ENCODE measurements at places on chromosomes 3 and 15.
A peak's percentile ranks its signal among the peaks of the same experiment; 100 is the strongest.

- DNase-seq: no peak
Measured at GRCh38 chr3:48661501-48662144, 1.1 kb downstream of the CELSR3 start.

DNA sequence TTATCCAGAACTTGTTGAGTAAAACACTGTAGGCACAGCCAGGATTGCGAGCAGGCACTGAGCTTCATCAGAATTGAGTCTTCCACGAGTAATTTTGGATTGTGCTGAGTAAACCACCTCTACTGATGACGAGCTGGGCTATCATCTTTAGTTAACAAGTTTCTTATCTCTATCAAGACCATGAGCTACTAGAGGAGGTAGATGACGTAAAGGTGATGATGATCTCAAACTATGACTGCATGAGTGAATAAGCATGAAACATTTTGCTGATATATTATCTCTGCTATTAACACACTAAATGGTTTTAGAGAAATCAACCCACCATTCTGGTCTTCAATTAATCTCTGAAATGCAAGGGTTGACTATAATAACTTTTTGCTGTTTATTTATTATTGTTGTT lies 506.0 kb downstream of the GBE1 start:
- no peak for DNase-seq

DNA sequence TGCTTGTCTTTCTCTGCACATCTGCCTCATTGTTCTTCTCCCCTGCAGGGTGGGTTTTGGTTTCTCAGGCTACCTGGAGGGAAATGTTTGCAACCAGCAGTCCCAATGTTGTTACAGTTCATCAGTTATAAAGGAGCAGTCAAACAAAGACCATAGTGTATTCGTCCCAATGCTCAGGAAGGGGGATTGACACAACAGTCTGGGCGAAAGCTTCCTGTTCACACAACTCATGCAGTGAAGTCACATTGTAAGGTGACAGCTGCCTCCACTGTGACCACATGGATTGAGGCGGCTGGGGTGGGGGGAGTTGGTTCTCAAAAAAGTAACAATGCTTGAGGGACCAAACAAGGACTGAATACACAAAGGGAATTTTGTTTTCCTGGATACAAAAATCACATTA lies 28.8 kb upstream of the TF start:
- no peak for DNase-seq

- no peak for DNase-seq
Measured at GRCh38 chr3:78322780-78323179, 1282.9 kb downstream of the ROBO2 start.

GRCh38 chr15:89704411-89704810 lies 13.8 kb downstream of the WDR93 start:
- DNase-seq: no peak

GRCh38 chr15:41106947-41107346 lies 9.1 kb downstream of the INO80 start:
- no peak for DNase-seq

DNA sequence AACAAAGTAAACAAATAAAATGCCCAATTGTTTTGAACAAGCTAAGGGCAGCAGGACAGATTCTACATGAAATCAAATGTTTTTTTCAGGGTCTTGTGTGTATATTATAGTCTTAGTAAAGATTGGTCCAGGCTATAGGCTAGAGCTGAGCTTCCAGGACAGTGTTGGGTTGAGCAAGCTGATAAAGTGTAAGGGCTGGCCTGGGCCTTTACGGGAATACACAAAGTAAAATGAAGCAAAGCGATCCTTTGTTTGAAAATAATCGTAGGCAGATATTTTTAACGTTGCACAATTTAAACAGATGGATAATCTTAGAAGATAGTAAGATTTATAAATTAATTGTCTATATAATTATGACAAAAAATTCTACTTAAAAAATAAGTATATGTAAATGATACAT lies 1204.6 kb downstream of the OTOL1 start:
- no peak for DNase-seq

DNA sequence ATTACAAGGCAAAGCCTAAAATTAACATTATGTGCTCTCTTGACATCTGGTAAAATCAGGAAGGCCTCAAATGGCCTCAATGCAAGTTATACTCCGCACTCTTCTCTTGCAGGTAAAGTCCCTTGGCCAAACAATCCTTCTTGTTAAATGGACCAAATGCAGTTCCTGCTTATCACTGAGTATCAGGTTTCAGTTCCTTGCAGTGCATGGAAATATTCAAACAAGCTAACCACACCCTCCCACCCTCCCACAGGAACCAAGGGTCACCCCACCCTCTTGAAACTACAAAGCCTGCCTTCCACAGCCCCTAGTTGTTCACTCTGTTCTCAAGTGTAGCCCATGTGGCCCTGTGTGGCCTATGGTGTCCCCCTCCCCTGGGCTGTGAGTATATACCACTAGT lies 171.9 kb upstream of the CADPS start:
- no peak for DNase-seq

- no peak for DNase-seq
Measured at GRCh38 chr3:195212033-195212748, 58.8 kb downstream of the XXYLT1 start.

DNA sequence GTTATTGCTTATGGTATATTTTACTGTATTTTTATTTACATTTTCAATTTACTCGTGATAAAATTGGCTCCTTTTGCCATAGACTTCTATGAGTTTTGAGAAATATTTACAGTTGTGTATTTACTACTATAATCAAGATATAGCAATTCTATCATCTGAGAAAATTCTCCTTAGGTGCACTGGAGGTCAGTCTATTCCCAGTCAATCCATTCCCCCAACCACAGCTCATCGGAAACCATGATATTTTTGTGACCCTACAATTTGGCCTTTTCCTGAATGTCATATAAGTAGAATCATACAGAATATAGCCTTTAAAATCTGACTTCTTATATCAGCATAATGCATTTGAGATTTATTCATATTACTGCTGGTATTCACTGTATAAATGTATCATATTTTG lies 114.7 kb upstream of the LRTM1 start:
- no peak for DNase-seq

DNA sequence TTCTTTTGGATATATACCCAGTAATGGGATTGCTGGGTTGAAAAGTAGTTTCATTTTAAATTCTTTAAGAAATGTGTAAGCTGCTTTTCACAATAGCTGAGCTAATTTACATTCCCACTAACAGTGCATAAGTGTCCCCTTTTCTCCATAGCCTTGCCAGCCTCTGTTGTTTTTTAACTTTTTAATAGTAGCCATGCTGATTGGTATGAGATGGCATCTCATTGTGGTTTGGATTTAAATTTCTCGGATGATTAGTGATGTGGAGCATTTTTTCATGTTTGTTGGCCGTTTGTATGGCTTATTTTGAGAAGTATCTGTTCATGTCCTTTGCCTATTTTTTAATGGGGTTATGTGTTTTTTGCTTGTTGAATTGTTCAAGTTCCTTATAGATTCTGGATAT lies 444.3 kb upstream of the ATP11B start:
- no peak for DNase-seq

GRCh38 chr3:142117056-142117851 lies 32.1 kb downstream of the TFDP2 start:
- DNase-seq: no peak

- DNase-seq: no peak
Measured at GRCh38 chr15:70541511-70541910, 221.8 kb downstream of the UACA start.

DNA sequence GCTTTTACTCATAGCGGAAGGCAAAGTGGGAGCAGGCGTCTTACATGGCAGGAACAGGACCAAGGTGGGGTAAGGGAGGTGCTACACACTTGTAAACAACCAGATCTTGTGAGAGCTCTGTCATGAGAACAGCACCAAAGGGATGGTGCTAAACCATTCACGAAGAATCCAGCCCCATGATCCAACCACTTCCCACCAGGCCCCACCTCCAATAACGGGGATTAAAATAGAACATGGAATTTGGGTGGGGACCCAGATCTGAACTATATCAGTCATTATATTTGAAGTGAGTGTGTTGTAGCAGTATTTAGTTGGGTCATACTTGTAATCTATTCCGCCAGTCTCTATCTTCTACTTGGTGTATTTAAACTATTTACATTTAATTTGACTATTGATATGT lies 190.9 kb downstream of the RPLP1 start:
- no peak for DNase-seq

- no peak for DNase-seq
Measured at GRCh38 chr15:55372701-55373440, 35.3 kb downstream of the CCPG1 start.

DNA sequence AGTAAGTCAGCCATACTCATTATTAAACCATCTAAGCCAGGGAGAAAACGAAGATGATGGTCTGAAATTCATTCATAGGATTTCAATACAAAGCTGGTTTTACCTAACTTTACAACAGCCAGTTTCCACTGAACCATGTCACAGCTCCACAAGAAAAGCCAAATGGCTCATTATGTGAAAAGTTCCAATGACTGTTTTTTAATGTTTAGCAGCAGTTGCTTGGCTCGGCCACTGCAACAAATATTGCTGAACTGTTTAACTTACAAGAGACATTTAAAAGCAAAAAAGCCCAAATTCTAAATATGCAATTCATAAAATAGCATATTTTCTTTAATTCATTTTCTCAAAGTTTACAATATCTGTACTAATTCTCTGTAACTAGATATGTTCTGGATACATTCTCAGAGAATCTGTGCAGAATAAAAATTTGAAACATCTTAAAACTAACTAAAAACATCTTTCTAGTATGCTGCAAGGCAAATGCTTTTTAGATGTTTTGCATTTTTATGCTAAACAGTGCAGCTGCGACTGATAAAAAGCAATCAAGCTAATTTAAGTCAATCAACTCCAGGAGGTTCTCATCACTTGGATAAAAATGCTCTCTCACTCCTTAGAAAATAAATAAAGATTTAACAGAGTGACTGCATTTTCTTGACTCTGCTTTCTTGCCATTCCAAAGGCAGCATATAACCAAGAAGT lies 356.5 kb downstream of the ERC2 start:
- no peak for DNase-seq

DNA sequence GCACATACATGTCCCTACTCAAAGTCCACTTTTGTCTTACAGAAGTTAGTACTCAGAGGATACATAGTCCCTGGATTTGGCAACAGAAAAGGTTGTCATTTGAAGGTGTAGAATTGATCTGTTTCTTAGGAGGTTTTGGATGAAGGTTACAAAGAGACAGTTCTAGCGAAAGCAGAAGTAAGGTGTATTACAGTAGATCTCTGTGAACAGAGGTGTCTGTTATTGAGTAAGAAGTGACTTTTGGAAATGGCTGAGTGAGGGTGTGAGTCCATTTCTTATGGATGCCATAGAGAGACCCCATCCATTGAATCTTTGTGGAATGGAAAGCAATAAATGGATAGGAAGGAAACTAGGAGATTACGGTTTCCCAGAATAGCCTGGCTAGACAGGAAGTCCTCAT lies 5.6 kb downstream of the ZNF662 start:
- DNase-seq: no peak

DNA sequence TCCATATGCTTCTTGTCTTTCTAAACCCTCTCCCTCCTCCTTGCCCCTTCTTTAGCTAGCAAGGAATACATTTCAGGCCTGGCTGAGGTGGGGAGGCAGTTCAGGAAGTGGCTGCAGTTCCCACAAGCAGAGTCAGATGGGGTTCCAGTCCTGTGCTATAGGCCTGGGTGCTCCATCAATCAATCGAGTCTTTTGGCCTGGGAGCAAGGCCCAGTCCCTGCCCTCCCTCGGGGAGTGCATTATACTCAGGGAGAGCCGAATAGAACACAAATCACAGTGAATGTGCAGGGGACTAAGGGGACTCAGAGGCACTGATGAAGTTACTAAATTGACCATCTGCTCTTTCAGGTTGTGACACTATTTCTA lies 58.0 kb upstream of the HERC1 start:
- no peak for DNase-seq

DNA sequence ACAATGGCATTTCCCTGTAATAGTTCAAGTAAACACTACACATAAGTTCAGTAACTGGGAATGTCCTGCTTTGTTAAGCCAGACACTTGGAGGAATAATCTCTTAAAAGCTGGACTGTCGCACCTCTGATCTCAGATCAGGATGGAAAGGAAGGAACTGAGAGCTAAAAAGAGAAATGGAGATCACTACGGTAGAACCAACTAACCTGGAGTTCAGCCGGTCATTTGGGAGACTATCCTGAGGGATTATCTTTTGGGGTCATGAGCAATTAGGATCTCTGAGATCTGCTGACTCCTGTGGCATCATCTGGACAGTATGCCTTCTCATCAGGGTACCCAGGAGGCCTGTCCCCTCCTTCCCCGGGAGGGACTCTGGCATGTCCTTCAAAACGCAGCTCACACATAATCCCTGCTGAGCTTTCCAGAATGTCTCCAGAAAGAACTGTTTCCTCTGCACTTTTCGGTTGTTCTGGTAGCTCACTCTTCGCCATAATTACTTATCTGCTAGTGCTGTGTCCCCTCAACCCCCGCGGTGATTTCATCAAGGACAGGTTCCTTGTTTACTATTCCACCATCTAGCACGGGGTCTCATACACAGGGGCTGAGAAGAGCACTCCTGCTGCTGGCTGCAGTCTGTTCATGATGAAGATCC lies 115.6 kb downstream of the SENP2 start:
- DNase-seq: peak; percentile 3

- no peak for DNase-seq
Measured at GRCh38 chr15:43919540-43920253, 92.9 kb downstream of the WDR76 start.

GRCh38 chr3:98563661-98564281 lies 29.6 kb downstream of the CPOX start:
- no peak for DNase-seq

DNA sequence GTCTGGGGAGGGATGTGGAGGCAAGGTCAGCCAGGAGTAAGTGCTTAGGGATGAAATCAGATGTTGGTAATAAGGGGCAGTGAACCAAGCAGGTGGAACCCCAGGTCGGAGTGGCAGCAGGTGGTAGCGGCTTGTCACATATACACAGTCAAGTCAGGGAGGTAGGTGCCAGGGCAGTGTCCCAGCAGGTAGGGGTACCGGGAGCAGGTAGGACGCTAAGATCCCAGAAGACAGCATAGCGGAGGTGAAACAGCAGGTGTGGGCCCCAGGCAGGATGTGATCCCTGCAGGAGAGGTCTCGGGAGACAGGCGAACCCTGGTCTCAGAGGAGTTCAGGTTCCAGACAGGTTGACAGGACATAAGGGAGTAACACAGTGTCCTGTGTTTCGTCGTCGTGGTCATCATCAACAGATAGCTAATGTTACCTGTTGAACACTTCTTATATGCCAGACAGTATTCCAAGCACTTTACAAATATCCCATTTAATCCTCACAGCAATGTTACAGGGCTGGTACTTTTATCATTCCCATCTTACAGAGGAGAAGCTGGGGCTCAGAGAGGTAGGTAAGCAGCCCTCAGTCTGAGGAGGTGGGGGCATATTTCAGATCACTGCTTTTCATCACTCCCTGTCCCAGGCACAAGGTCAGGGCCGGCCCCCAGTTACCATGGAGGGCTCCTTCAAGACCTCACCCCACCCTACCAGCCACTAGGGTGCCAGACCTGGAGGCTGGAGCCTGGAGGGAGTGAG lies 241.6 kb downstream of the UACA start:
- DNase-seq: no peak

Data from NCI-H1105 (cell line).